ENCODE measurements at places on chromosomes 1 and 21. TPM values are rescaled to one million over a fixed set of nuclear protein-coding genes. Genes with fewer than 3 reads are reported as not detected.

The RNU1-3 gene
- total RNA-seq: 3,337 TPM

- no peak overlapping the region for H3K27ac ChIP-seq
- H3K4me3 ChIP-seq: no peak overlapping the region
- H3K36me3 ChIP-seq: no peaks in the 10 kb centered on the region
- DNase-seq: no peak
These were observed 270.4 kb downstream of the HLX start for GRCh38 chr1:221149555-221150075.

GRCh38 chr1:44407430-44408211, 2.6 kb downstream of the RNF220 start:
- peak; percentile 16 for DNase-seq
- peaks cover 56% of the 10 kb centered on the region for H3K27me3 ChIP-seq
- no peaks in the 10 kb centered on the region for H3K36me3 ChIP-seq
- peaks cover 10% of the 10 kb centered on the region for H3K4me1 ChIP-seq

DNA sequence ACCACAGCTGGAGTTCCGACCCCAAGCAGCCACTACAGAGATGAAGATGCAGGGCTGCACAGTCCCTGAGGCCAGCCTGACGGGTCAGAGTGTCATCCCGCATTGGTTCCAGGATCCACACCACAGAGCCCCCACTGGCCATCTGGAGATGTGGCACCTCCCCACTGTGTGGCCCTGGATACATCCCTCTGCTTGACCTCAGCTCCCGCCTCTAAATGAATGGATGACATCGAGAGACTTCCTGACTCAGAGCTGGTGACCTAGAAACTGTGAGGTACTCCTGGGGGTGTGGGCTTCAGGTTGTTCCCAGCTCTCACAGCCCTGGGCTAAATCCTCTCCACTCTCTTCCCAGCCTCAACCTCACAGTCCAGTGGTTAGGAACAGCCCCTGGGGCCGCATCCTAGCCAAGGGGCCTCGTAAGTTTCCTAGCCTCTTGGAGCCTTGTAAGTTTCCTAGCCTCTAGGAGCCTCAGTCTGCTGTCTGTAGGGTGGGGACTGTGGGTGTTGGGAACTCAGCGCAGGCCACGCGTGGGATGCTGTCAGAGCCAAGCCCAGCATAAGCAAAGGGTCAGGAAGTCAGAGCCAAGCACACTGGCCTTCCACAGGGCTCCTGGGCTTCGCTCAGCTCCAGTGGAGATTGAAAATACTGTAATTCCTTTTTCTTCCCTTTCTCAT, 87.5 kb upstream of the RUNX3 start:
- no peak overlapping the region for H3K4me3 ChIP-seq
- no peak for DNase-seq
- H3K36me3 ChIP-seq: no peaks in the 10 kb centered on the region
- H3K27me3 ChIP-seq: no peaks in the 10 kb centered on the region
- no peak overlapping the region for H3K27ac ChIP-seq

The HSPA13 gene
- total RNA-seq: 25.9 TPM

The SYT14 gene
- total RNA-seq: not detected

Measured in naive thymus-derived CD4-positive, alpha-beta T cell (primary cell).